ENCODE measurements at places on chromosomes 2 and 18.

- DNase-seq = no peak
Measured at GRCh38 chr2:34825686-34826085, 1226.6 kb upstream of the FAM98A start.

- DNase-seq = no peak
Measured at GRCh38 chr2:67313536-67313935, 83.6 kb upstream of the ETAA1 start.

DNA sequence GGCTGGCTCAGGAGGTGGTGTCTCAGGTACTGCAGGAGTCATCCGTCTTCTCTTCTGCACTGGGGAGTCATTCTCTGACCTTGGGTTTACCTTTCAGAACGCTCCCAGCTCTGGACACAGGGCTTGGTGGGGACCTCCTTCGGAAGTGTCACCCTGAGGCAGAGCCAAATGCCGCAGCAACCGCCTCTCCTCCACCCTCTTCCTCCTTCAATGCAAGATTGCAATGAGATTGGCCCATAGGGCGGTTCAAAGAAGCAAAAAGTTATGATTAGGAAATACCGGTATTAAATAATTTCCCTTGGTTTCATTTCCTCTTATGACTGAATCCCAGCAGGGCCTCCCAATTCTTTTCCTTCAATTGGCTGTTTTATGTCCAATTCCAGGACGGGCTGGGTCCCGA is 178.8 kb downstream of the ACKR3 start:
- no peak for DNase-seq

DNA sequence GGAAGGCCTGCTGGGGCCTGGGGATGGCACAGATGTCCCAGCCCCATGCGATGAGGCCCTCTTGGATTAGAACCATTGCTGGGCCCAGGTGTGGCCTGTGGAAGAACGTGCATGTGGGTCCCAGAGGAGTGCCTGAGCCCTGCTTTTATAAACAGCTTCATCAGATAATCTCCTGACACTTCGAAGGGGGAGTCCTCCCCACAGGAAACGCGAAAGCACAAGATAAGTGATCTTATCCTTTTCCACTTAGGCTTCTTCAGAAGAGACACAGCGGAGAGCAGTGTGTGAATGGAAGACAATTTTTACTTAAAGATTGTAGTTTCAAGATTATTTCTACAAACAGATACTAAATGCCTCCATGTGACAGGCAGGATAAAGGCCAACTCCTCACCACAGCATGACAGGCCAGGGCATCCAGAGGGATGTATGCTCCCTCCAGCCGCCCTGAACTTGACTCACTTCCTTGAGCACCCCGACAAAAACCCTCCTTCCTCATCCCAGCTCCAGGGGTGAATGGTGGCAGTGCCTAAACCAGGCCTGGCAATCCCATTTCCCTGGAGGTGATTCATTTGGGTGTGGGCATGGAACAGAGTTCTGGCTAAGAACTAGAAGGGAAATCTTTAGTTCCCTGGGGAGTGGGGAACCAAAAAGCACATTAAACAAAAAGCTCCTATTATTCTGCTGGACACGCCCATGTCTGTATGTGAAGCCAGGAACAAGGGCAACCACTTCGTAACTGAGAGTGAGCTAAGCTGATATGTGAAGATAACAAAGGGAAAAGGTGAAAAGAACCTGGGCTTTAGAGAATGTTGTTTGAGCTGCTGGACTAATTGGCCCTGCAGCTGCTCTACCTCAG is 56.2 kb upstream of the TMEM163 start:
- DNase-seq = no peak

DNA sequence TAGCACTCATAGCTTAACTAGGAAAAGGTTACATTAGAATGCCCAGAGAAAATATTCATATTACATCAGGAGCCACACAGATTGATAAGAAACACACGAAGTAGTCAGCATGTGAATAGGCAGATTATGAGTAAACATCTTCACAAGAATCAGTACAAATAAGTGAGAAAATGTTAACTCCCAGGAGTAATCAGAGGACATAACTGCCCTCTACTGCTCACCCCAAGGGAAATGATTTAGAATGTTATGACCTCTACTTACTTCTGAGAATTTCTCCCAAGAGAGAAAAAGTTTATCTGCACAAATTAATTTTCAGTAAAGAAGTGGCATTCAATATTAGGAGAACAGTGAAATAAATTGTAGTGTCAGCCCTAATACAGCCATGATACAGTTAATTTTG is 39.1 kb upstream of the ACKR3 start:
- no peak for DNase-seq

- DNase-seq = no peak
Measured at GRCh38 chr2:235116885-235117492, 165.2 kb downstream of the SH3BP4 start.

DNA sequence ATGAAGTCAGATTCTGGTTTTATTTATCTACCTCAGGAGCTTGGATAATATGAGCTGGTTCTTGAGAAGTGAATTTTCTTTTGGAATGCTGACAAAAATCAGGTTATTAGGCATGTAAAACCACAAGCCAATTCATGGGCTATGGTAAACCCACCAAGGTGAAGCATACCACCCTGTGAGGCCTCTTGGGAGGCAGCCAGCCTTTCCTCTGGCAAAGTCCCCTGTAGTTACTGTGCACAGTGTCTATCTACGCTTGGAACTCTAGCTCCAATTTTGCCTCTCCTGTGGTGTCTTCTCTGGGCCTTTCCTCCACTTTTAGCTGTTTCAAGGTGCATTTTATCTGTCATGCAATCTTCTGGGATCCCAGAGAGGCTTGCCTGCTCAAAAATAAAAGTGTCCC is 242.7 kb upstream of the ZSWIM2 start:
- no peak for DNase-seq

GRCh38 chr2:199663157-199663556 is 187.8 kb downstream of the FTCDNL1 start:
- DNase-seq = no peak

GRCh38 chr2:119407430-119408220 is 24.0 kb upstream of the TMEM37 start:
- no peak for DNase-seq

- DNase-seq = no peak
Measured at GRCh38 chr18:11831921-11832320, 19.3 kb upstream of the CHMP1B start.
